ENCODE measurements at places on chromosomes 1 and 21. TPM values are rescaled to one million over a fixed set of nuclear protein-coding genes. Genes with fewer than 3 reads are reported as not detected.
A peak's percentile ranks its signal among the peaks of the same experiment; 100 is the strongest.

DNA sequence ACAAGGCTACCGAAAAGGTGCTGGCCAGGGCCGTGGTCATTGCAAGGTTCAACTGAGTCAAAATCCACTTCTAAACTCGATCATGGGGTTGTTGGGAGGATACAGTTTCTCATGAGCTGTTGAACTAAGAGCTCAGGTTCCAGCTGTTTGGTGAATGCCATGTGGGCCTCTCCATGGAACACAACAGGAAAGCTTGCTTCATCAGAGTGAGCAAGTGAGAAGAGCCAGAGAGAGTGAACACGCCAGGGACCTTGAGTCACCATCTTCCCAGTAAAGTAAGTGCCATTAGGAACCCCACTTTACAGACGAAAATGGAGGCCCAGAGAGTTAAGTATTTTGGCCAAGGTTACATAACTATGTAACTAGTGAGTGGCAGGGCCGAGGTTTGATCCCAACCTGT, 475.1 kb upstream of the VAMP3 start:
- no peak for DNase-seq

- no peak for DNase-seq
Observed at GRCh38 chr1:180264595-180264994, 34.5 kb downstream of the LHX4 start.

- DNase-seq: no peak
Observed at GRCh38 chr1:29801561-29801973, 565.2 kb downstream of the PTPRU start.

GRCh38 chr1:193322211-193322610, 135.8 kb upstream of the B3GALT2 start:
- no peak for DNase-seq

DNA sequence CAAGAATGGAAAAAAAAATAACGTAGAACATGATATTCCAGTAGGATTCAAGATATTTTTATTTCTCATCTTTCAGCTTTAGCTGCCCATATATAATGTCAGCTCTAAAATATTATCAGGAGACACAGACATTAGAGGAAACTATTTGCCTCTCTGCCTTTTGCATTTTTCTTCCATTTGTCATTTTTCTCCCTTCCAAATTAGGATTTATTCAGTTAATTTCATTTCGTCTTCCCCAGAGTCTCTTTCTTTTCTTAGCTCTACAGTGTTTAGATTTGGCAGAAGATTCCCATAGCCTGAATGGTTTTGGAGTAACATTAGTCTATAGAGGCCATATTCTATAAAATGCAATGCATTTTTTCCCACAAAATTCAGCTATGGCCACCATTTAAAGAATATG, 5.1 kb upstream of the ENAH start:
- no peak for DNase-seq

DNA sequence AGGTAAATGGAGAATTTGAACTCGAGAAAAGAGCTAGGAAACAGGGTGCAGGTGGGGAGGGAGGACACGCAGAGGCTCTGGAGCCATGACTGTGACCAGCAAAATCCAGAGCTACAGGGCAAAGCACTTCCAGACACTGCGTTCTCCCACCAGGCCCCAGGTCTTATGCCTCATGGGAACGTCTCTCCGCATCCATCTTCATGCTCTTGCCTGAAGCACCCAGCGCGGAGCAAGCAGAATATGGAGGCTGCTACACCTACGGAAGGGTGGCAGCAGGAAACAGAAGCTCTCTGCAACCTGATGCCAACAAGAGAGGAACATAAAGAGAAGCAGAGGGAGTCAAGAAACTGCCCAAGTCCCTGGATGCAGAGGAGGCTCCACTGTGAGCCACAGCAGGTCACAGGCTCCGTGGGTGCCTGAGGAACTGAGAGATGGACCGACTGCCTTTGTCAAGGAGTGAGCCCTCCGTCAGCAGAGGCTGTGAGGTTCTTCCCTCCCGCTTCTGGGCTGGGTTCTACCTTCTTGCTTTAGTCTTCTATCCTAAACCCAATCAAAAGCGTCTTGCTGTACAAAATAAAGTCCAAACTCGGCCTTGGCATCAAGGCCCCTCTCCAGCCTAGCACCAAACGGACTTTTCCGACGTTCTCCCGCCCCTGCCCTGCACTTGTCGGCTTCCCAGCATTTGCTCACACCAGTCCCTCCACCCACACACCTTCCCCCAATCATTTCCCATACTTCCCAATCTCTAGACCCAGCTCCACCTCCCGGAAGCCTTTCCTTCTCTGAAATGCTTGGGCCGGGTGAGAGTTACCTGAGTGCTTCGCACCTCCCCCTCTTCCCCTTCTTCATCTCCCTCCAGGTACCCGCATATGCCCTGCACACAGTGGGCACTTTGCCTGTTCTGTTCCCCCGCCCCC, 930 bp downstream of the DHCR24 start:
- peak; percentile 32 for DNase-seq

DNA sequence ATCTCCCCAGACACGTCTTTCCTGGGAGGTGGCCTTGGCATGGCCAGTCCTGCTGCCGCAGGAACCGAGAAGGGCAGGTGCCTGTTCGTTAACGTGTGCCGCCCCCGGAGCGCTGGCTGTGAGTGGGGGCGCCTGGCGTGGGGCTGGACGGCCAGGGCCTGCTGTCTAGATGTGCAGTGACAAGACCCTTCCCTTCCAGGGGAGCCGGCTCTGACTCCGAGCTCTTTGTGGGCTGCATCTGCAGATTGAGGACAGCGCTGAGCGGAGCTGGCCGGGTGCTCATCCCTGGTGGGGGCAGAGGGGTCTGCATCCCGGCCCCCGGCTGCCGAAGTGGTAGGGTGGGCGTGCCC, 13.0 kb downstream of the COL18A1 start:
- DNase-seq: no peak

GRCh38 chr1:157725221-157725577, 24.6 kb upstream of the FCRL3 start:
- no peak for DNase-seq

BRDT gene
- not detected for total RNA-seq

TSPEAR gene
- total RNA-seq: not detected

- no peak for DNase-seq
Observed at GRCh38 chr1:186289943-186290545, 85.0 kb downstream of the TPR start.

Measured in glutamatergic neuron (in vitro differentiated cells).